ENCODE measurements at places on chromosomes 4 and X.

DNA sequence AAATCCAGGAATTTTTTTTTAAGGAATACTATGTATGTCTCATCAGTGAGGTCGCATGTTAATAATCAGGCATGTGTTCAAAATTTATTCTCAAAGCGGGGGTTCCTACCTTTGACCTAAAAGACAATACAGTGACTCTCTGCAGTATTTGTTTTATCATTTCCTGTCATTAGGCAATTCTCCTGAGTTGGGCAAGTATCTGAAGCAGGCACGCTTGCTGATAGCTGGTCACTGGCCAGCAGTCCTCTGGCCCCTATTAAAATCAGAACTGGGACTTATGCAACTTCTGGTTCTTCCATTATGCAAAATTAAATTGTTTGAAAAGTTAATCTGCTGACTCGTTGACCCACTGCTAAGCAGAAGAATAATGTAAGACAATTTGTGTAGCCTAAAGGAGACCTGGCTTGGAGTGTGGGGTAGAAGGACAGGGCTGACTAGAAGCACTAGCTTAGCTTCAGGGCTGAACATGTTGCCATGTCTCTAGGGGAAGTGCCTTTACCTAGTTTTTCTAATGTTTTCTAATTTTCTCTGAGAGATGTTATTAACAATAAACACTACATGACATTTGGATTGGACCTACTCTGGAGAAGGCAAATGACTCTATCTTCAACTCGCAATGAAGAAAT is 36.0 kb upstream of the GABRA2 start:
- no peak for DNase-seq

DNA sequence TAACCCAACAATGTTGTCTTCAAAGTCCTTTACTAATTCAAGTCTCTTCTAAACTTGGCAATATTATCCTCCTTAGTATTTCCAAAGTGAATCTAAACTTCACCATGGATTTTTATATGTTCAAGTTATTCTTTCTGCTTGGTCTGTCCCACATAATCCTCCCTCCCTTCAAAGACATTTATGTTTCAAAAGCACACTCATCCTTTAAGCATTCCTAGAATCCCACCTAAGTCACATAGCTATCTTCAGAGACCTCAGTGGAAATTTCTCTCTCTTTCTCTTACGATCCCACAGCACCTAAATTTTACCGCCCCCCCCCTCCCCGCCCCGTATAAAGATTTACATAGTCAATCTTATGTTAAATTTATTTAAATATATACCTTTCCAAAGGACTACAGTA is 314.9 kb upstream of the GRIA3 start:
- no peak for DNase-seq

GRCh38 chrX:17706676-17707075 is 30.6 kb upstream of the SCML1 start:
- DNase-seq: no peak

- DNase-seq: no peak
Measured at GRCh38 chr4:85544751-85545150, 69.8 kb downstream of the ARHGAP24 start.

- no peak for DNase-seq
Measured at GRCh38 chr4:133102043-133102442, 47.1 kb upstream of the PCDH10 start.

Data from activated CD4-positive, CD25-positive, alpha-beta regulatory T cell (primary cell).